Gastrocnemius medialis (tissue), 4 donors: ENCODE measurements at places on chromosomes 13 and 19. TPM values are rescaled to one million over a fixed set of nuclear protein-coding genes. Genes with fewer than 3 reads are reported as not detected.

GRCh38 chr13:101449790-101450748 is 2.4 kb upstream of the ITGBL1 start:
- no peak for DNase-seq

- no peak for DNase-seq
Observed at GRCh38 chr19:55259540-55260210, 858 bp upstream of the PPP6R1 start.

Gene TMEM255B
- 1.8 TPM for total RNA-seq

Gene TPGS1
- total RNA-seq, result 30.5 TPM

GRCh38 chr19:1257475-1258162 is 9.2 kb downstream of the MIDN start:
- DNase-seq, result no peak

DNA sequence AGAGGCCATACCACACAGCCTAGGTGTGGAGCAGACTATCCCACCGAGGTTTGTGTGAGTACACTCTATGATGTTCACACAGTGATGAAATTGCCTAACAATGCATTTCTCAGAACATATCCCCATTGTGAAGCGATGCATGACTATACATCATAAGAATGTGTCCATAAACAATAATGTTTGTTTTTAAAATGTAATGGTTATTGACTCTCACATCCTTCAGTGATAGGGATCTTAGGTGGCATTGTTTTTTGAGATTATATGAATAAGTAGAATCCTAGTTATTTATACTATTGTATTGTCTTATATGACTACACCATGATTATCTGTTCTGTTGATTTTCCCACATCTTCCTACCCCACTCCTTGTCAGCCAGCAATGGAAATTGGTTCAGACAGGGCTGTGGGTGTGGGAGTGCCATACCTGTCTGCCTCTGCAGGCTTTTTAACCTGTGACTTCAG is 13.6 kb downstream of the CCNA1 start:
- no peak for DNase-seq

- no peak for DNase-seq
Observed at GRCh38 chr19:39492225-39492624, 6.5 kb upstream of the DLL3 start.

DNA sequence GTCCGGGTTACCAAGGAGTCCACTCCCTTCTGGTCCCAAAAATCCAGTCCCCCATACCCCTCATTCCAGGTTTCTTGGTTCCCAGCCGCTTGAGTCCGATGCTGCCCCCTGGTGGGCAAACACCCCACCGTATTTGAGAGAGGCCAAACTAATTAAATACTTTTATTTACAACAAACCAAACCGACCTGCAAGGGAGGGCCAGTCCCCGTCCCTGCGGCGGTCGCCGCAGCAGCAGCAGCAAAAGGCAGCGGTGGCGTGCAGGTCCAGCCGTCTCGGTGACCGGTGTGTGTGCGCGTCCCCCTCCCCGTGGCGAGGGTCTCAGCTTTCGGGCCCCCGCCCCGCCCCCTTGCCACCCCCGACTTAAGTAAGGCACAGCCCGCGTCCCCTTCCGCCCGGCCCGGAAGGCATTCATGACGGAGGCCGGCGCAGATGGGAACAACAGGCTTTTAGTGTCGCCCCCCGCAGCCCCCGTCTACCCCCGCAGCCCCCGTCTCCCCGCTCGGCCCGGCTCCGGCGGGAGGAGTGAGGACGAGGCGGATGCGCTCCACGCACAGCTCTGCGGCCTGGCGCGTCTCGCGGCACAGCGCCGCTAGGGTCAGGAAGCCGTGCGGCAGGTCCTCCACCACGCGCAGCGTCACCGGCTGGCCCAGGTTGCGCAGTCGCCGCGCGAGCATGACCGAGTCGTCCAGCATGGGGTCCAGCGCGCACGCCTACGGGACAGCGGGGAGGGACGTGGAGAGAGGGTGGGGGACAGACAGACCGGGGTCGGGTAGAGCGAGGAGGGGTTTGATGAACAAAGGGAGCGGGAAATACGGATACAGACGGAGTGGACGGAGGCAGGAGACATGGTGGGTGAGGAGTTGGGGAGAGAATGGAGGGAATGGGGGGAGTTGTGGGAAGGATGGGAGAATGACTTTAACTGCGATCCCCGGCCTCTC is 11.5 kb upstream of the CNFN start:
- DNase-seq, result peak; percentile 40

GRCh38 chr19:41870401-41870873 is 6.6 kb upstream of the CD79A start:
- no peak for DNase-seq

Gene SULT2A1
- not detected for total RNA-seq

DNA sequence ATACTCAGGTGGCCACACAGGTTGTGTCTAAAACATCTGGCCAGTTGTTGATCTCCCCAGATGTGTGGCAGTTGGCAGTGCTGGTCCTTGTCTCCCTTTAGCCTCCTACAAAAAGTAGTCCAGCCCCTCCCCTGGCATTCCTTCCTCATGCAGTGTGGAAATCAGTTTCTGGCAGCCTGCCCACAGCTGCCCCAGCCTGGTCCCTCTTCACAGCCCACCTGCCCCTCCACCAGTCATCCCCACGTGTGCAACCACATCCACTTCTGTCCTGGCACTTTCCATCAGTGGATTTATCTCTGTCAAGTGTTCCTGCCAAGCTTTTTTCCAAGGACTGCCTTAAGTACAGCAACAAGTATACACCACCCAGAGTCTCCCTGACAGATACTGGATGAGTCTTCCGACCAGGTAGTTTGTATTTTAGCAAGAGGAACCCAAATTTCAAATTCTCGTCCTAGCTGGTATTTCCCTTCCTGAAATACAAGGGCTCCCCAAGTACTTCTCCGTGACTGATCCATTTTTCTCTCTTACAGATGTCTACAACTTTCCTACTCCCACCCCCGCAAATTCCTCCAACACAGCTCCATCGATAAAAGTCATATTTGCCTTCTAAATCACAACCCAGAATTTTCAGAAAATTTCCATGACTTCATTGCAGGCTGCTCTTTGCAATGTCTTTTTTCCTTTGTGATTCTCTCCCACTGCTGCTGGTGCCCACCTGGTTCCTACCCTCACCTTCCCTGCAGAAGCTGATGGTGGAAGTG is 313.5 kb downstream of the FOXO1 start:
- peak; percentile 64 for DNase-seq

DNA sequence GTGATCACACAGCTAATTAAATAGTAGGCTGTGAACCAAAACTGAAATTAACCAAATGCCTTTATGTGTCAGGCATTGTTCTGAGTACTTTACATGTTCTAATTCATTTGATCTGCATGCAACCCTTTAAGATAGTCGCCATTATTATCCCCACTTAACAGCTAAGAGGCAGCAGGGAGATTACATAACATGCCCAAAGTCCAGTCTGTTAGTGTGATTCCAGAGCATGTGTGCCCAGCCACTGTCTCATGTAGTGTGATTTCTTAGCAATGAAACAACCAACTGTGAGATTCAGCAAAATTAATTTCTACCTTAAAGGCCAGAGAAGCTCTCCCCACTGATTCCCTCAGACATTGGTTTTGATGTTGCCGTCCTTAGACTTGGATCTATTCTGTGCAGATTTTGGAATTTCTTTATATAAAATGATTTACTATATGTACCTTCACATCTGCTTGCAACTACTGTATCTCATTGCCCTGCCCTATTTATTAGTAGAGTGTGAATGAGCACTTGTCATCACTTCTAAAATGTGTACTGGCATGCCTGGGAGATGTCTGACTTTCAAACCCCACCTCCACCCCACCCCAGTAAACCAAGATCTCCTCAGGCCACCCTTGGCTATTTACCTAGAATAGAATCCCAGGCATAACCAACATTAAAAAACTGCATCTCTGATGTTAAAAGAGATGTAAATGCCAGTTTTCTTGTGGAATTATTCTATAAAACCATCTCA is 41.2 kb downstream of the POLR1D start:
- no peak for DNase-seq

Gene TLE2
- 26.1 TPM for total RNA-seq

GRCh38 chr13:109301726-109302125 is 484.7 kb downstream of the IRS2 start:
- DNase-seq, result no peak

GRCh38 chr19:52258426-52258825 is 11.0 kb upstream of the ZNF766 start:
- no peak for DNase-seq

DNA sequence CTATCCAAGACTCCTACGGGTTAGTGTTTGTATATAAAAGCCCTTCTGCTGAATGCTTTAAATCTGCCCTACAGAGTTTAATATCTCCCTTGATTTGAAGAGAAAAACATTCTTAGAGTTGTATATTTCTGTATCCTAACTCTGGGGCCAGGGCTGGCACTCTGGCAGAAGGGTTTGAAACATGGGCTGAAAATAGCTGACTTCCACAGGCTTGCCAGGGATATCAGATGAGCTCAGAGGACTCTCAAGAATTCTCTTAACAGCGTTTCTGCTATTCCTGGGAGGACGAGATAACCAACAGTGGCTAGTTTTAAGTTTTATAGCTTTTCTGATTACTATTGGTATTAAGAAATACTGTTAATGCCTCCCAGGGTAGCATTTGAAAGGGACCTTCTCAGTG is 127.5 kb downstream of the LIG4 start:
- no peak for DNase-seq

Gene RYR1
- 607 TPM for total RNA-seq

Gene ATP11A
- 13.2 TPM for total RNA-seq

DNA sequence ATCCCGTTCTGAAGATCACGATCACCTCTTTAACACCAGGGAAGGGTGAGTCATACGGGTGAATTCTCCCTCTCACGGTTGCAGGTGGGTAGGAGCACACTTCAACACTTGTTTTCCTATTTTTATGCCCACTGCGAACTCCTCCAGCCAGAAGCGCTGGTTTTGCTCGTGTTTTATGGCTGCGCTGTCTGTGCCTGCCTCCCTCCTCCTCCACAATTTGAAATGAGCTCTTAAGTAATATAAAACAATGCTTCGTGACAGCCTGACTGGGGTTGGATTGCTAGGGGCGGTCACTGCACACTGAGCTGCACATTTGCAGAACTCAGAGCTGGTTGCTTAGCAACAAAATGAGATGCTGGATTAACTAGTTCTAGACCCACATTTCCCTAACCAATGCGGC is 12.9 kb downstream of the CCDC70 start:
- DNase-seq, result no peak

GRCh38 chr19:38149661-38150061 is 74.4 kb downstream of the DPF1 start:
- no peak for DNase-seq

GRCh38 chr13:27847669-27848068 is 55.4 kb downstream of the GSX1 start:
- no peak for DNase-seq

Gene ZNF835
- 0.36 TPM for total RNA-seq

DNA sequence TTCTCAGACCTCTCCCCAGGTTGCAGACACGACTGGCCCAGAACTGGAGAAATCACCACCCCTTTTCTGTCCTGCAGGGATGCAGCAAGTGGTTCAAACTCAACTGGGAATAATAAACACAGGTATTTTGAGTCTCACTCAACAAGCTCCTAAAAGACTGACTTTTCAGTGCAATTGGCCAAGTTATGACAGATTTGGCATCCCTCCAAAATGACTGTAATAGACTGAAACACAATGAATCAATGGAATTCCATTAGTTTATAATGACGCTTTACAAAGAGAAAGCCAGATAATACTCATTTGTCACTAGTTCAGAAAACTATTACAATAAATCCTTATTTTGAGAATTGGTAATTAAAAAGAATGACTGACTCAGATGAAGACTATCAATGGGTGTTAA is 38.1 kb downstream of the MIPEP start:
- no peak for DNase-seq

DNA sequence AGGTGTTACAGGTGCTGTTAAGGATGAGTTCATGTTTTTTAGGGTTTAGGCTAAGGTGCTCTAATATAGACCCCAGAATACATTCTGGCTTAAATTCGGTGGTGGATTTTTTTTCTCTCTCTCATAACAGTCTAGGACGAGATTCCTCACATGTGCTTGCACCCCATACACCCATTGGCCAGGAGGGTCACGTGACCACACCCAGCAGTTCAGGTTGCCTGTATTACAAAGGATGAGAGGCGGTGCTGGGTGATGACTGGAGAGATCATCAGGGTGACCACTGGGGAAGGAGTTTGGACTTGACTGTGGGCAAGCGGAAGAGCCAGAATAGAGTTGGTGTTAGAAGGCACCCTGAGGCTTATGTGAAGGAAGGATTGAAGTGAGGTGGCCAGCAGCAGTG is 27.7 kb downstream of the PPP2R1A start:
- no peak for DNase-seq

GRCh38 chr13:95624020-95624419 is 20.5 kb downstream of the DZIP1 start:
- DNase-seq, result no peak
